Nucleus accumbens (tissue), 56 donors: ENCODE measurements at places on chromosomes 1 and 21.

DNA sequence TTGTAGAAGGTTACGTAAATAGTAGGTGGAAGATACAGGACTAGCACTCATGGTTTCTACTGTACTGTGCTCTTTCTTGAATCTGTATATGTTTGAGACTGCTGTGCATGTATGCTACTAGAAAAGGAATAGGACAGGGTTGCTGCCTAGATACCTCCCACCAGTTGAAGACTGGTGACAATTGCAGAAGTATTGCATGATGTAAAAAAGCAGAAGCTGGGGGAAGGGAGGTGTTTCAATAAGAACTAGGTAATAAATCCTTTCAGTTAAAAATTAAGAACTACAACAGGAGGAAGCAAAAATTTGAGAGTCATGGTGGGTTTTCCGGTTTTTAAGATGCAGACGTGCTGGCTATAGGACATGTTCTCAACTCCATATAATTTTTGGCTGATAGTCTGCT lies 88.1 kb downstream of the CCDC30 start:
- no peak for DNase-seq

DNA sequence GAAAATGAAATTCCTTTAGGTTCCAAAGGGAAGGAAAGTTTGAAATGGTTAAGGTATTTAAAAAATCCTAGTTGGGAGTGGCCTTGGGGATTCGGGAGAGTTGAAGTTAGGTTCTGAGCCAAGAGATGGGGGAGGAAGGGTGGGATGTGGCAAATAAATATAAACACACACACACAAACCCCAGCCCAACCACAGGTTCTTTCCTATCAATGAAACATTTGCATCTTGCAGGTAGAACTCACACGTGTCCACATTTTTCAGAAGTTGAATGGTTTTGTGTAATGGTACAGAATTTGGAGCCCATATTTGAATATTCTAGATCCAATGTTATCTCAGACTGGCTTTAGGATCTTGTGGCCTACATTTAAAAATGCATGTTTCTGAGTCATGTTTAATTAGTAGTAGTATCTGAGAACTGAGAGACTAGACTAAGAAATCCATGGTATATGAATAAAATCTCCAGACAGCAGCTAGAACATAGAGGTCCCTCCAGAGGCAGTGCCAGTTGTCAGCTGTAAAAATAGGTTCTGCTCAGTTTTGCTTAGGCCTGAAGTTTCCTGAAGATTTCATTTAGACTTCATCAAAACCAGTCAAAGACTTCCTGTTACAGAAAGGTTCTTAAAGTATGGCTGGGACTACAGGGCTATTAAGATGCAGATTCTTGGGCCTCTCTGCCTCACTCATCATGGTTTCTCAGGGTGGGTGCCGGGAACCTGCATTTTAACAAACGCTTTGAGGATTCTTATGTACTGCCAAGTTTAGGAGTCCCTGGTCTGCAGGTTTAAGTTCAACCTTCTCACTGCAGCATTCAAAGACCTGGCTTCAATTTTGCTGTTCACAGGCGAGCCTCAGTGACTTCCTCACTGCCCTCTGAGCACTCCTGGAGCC lies 21.3 kb downstream of the RUNX1 start:
- DNase-seq: no peak

GRCh38 chr1:166172106-166172505 lies 5.3 kb upstream of the FAM78B start:
- DNase-seq: no peak

GRCh38 chr1:229248821-229249817 lies 21.8 kb upstream of the RAB4A start:
- no peak for DNase-seq

- DNase-seq: no peak
Observed at GRCh38 chr21:39650801-39651200, 38.1 kb downstream of the B3GALT5 start.

DNA sequence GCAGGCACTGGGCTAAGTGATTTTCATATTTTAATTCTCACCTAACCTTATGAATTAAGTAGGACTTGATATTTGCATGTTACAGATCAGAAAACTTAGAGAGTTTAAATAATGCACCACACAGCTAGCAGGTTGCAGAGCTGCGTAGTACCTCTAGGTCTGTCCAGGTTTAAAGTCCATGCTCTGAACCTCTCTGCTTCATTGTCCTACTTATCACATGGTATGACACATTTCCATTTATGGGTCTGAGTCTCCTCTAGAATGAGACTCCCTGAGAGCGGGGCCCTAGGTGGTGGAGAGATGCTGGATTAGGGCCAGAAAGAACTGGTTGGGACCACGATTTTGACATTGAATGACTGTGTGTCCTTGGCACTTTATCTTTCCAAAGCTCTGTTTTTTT lies 102.5 kb upstream of the USP24 start:
- no peak for DNase-seq

GRCh38 chr21:37073417-37074196 lies 553 bp downstream of the TTC3 start:
- DNase-seq: peak; percentile 65

DNA sequence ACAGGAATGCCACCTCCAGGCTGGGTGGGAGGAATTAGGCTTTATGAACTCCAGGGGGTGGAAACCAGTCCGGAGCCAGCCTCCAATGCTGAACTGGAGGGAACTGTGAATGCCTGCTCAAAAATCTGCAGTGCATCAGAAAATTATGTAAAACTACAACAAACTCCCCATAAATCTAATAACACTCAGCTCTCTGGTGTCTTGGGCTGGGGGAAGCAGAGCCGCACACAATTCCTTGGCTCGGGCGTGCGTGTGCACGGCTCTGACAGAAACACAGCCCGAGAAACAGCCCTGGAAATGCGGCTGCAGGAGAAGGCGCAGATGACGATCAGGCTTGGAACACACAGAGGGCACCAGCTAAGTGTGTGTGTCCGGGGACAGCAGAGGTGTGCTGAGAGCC lies 127.6 kb upstream of the VAMP3 start:
- no peak for DNase-seq

- no peak for DNase-seq
Observed at GRCh38 chr1:171902527-171902926, 61.2 kb downstream of the DNM3 start.
